ENCODE measurements at places on chromosomes 5 and 9.

DNA sequence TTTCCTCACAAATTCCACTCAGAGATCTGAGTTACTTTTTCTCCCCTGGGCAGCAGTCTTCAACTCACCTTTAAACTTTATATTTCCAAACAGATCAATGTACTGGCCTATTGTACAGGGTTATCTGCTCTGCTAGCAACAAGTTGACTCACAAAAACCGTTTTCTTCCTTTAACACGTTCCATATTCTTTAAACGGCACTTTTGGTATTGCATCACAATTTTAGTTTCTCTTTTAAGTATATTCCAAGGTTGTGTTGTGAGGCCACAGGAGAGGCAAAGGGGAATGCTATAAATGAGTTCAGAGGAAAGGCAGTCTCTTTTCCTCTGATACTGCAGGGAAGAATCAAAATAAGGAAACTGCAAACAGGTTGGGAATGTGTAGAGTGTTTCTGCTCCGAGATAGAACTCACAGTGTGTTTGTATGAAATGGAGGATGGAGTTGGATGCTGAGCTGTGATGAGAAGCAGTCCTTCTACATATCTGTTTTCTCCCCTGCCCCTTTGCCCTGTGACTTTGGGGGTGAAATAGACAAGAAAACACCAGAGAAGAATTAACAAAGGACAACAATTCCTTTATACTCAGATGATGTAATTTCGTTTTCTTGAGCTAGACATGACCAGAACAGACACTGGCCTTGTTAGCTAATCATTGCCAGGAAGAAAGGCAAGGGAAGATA is 9.9 kb upstream of the ALDOB start:
- no peak for DNase-seq

DNA sequence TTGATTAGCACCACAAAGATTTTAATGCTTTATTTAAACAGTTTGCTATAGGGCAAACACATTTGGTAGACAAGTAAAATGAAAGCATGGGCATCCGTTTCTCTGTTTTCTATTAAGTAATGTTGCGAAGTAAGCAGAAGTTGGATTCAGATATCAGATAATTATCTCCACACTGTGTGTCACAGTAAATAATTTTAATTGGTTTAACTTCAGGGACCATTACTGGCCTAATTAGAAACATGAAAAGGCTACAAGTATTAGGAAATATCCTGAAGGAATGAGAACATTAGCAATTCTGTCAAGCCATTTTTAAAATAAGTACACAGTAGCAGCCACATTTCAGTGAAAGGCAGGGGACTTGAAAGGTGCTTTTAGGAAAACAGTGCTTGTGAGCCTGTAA is 975.4 kb downstream of the NR2F1-AS1 start:
- DNase-seq = no peak

- DNase-seq = no peak
These were observed at the start of gene CDHR2 for GRCh38 chr5:176548967-176549444. CDHR2 (plus strand) TSS chr5:176549342; CDS start chr5:176565353, 16,011 bp downstream.

GRCh38 chr5:123371575-123372179 is 51.5 kb downstream of the CEP120 start:
- DNase-seq = no peak

DNA sequence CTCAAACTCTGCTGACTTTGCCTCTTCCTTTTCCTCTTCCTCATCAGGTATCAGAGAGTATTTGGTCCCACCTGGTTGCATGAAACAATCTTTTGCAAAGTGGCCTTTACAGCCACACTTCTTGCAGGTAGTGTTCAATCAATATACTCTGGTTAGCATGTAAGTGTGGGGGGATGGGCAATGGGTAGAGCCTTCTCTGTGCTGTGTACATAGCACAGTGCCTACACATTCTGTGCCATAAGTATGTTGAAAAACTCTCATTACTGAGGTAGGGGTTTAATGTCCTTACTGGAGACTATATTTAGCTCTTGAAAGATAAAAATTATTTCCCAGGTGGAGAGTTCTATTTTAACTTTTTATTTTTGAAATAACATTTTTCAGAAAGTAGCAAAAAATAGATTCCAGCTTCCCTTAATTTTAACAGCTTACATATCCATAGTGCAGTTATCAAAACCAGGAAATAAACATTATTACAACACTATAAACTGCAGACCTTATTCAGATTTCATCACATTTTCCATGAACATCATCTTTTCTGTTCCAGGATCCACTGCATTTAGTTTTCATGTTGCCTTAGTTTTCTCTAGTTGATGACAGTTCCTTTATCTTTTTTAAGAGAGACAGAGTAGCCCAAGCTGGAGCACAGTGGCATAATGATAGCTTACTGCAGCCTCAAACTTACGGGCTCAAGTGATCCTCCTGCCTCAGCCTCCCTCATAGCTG is 15.1 kb downstream of the TTC1 start:
- no peak for DNase-seq

DNA sequence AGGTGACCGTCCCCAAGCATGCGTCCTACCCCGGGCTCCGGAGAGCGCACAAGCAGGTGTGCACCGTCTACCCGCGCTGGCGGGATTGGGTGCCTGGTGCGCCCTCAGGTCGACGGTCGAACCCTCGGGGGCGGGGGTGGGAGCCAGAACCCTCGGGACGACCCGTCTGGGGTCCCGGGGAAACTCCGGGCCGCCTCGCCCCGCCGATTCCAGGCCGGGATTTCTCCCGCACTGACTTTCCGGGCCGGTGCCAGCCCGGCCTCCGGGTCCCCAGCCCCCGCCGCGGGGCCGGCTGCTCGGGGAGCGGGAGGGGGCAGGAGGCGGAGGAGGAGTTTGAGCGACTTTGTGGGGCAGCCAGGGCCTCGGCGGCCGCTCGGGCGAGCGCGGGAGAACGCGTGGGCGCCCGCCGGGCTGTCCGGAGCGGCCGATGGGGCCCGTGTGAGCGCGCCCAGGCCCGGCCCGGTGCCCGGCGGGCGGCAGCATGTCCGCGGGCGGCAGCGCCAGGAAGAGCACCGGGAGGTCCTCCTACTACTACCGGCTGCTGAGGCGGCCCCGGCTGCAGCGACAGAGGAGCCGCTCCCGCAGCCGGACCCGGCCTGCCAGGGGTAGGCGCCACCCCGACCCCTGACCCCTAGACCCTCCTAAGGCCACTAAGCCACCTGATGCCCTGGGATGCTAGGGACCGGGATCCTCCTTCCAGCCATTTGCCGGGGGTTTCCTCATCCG is at the start of gene DAB2IP:
Gene DAB2IP, plus strand, starts transcription at position 340 of the 726 bp plus-strand sequence. Its CDS starts 142 bp downstream, at position 482.
- DNase-seq = peak; percentile 75

DNA sequence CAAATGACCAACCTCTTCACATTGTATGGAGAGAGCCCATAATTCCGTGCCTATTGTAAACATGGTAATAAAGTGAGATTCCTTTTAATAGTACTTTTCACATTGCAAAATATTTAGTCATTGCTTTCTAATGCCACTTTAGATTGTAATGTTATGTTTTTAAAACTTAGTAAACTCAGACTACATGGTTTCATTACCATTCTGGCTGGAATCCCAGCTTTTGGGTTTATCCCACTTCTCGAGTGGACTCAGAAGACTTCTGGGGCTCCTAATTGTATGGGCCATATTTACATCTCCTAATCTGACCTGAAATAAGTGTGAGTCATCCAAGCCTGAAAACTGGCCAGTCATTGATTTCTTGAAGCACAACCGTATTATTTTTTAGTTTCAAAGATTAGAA is 217.6 kb downstream of the CAAP1 start:
- no peak for DNase-seq

DNA sequence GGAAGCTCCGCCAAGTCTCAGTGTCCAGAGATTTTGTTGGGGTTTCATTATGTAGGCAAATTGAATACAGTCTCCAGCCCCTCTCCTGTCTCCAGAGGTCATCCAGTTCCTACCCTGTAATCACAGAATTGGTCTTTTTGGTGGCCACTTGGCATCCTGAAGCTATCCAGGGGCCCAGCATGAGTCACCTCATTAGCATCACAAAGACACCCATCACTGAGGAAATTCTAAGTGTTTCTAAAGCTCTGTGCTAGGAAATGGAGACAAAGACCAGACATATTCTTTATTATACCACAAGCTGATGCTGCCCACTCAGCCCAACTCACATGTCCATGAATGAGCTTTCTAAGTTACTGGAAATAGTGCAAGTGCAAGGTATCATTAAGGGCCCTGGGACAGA is 229.9 kb downstream of the DOCK8 start:
- no peak for DNase-seq

DNA sequence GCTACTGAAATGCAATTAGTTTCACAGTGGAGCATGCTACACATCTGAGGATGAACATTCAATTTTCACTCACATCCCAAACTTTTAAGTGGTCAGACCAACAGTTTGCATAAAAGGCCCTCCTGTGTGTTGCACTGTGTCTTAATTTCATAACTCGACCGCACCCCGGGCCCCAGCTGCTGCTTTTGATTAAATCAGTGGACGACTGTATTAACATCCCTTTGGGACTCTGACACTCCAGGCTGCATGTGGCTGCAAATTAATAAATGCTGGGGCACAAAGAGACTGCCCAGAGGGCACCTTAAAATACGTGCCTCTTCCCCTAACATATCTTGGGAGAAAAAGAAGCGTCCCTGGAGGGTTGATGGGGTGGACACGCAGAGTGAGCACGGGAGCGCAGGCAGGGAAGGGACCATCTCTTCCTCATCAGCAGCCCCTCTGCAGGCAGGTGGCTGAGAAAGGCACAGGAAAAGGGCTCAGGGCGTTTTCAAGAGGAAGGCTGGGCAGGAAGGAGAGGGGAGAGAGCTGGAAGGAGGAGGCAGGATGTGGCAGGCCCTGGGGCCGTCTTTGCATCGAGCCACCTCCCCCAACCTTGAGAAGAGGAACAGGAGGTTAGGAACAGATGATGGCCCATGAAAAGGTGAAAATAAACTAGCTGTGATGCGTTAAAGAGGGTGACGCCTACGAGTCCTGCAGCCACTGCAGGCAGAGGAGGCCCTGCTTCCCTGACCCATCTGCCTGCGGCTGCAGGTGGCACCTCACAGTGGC is 18.6 kb downstream of the MED10 start:
- DNase-seq = no peak

DNA sequence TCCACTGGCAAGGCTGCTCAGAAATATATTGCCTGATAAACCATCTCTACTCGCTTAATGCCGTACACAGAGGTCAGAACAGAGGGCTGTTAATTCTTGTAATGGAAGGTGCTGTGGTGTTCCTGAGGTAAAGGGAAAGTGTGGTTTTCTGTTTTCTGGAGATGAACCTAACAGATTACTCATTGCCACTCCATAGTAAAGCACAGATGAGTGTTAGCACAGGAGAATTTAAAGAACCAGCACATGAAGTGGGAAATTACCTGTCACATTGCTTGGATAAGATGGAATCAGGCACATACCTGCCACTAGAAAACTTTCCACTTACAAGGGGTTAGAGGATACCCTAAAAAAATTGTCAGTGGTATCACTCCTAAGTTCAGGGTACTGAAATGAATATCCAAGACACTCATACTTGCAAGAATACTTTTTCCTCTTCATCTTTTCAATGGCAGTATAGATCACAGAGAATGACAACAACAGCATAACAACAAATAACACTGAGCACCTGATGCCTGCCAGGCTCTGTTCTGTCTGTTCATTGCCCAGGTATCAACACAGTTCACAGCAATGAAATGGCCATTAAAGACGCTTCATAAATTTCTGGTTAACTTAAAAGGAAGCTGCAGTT is 152.9 kb upstream of the GNA14 start:
- DNase-seq = no peak

DNA sequence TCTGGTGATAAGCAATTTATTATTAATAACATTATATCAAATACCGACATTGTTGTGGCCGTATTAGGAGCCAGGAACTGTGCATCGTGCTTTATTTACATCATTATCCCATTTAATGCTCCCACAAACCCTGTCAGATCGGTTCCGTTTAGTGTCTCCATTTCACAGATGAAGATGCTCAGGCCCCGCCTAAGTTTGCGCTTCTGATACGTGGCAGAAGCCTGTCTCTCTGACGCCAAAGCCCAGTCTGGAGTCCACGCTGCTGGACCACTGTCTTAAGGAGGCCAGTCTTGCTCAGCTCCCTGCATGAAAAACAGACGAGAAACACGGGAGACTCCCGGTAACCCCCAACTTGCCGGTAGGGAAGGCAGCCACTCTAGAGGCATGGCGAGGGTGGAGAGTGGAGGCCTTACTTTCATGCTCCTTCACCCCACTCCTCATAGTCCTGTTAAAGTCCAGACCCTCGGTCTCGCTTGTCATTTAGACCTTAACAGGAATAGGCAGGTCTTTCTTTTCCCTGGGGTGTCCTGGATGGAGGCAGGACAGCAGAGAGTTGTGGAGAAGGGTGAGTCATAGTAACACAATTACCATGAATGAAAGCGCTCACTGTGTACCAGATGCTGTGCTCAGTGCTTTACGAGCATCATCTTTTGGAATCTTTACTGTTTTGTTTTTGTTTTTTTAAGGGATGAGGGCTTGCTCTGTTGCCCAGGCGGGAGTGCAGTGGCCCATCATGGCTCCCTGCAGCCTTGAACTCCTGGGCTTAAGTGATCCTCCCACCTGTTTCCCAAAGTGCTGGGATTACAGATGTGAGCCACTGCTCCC is 872 bp downstream of the TXNDC15 start:
- DNase-seq = peak; percentile 68
